SK-N-MC (cell line): ENCODE measurements at places on chromosomes 11 and 22.

- DNase-seq, result no peak
Measured at GRCh38 chr22:32469799-32470212, 4.8 kb upstream of the FBXO7 start.

- no peak for DNase-seq
Measured at GRCh38 chr11:130089674-130090073, 20.0 kb downstream of the APLP2 start.

DNA sequence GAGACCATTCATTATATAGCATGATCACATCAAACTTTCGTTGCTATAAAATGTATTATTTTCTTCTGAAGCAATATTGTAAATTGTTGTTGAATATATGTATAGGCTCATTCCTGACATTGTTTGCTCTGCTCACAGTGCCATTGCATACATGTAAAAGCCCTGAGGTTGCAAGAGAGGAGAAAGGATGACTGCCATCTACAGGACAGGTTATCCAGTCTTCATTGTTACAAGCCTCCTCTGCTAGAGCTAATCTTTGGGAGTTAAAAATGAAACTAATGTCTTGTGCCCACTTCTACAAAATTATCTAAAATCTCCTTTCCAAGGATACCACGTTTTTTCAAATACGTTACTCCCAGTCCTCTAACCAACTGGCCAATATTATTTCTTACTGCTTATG is 16.4 kb upstream of the OR5AL1 start:
- DNase-seq, result no peak

DNA sequence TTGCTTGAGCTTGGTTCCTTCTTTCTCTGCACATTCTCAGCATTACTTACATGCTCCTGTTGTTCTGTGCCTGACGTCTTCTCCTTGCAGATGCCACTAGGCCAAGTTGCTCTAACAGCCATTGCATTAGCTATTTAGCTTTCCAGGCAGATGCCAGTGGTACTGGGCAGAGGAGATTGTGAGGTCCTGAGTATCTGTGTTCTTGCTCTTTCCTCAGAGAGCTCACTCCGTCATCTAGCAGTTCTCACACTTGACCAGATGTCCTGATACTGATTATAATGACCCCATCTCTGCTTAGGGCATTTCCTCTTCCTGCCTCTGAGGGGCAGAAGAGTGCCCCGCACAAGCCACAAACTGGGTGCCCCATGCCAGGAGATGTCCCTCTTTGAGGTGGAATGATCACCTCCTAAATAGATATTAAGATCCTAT is 30.7 kb downstream of the ARHGAP1 start:
- no peak for DNase-seq

- no peak for DNase-seq
Measured at GRCh38 chr11:14127679-14128078, 165.2 kb downstream of the SPON1 start.

- DNase-seq, result no peak
Measured at GRCh38 chr11:41050791-41051190, 408.7 kb downstream of the LRRC4C start.

GRCh38 chr11:77203901-77204753 is 76.1 kb downstream of the MYO7A start:
- DNase-seq, result no peak

GRCh38 chr11:10488934-10489691 is 34.0 kb downstream of the AMPD3 start:
- DNase-seq, result no peak

- no peak for DNase-seq
Measured at GRCh38 chr11:12167061-12168000, 56.9 kb downstream of the MICAL2 start.

DNA sequence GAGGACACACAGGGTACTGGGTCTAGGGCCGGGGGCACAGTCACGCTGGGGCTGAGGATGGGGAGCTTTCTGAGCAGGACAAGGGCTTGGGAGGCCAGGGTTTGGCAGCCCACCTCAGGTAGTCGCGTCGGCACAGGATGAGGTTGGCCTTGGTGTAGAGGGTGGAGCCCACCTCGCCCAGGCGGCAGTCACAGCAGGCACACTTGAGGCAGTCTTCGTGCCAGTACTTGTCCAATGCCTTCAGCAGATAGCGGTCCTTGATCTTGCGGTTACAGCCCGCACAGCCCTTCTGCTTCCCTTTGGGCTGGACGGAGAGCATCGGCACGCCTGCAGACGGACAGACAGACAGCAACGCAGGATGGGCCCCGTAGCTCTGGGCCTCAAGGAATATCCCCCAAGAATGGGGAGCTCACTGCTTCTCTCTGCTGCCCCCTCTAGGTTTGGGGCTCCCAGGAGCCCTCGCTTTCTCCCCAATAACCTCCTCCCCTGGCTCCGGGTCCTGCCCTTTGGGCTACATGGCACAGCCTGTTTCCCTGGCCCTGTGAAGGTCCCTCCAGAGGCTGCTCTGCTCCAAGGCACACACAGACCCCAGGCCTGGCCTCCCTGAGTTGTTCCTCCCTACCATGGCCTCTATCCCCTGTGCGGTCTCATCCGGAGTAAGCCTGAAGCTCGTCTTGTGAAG is 33.4 kb downstream of the LMO1 start:
- DNase-seq, result no peak
